ENCODE measurements at places on chromosomes 11 and 22. TPM values are rescaled to one million over a fixed set of nuclear protein-coding genes. Genes with fewer than 3 reads are reported as not detected.

CHRDL2 gene
- under 0.01 TPM for total RNA-seq

PRDM10 gene
- total RNA-seq = 3.7 TPM

BACE1 gene
- total RNA-seq = 27.2 TPM

OR51I2 gene
- total RNA-seq = not detected

KRTAP5-8 gene
- not detected for total RNA-seq

PLAAT5 gene
- not detected for total RNA-seq

ACRV1 gene
- total RNA-seq = not detected

LSP1 gene
- total RNA-seq = 1.3 TPM

Data from regular cardiac myocyte (primary cell).